ENCODE measurements at places on chromosomes 6 and 20.
A peak's percentile ranks its signal among the peaks of the same experiment; 100 is the strongest.

- DNase-seq = no peak
Observed at GRCh38 chr6:135842618-135843392, 8.7 kb upstream of the PDE7B start.

GRCh38 chr6:170459451-170459850 lies 93.7 kb downstream of the PSMB1 start:
- DNase-seq = peak; percentile 23

DNA sequence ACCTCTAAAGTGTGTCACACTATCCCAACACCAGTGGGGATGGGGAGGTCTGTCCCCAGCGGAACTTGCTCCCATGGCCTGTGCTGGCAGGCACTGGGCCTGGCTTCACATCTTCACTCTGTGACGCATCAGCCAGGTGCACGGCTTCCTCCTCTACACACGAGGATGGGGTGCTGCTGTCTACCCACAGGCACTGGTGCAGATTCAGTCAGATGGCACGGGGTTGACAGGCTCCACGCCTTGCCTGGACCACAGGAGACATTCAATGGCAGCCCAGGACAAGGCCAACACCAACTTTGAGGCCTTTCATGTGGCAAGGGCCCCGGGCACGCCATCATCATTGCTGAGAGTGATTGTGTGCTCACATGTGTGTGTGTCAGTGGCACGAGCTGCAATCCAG lies 92.4 kb downstream of the TMEM242 start:
- no peak for DNase-seq

DNA sequence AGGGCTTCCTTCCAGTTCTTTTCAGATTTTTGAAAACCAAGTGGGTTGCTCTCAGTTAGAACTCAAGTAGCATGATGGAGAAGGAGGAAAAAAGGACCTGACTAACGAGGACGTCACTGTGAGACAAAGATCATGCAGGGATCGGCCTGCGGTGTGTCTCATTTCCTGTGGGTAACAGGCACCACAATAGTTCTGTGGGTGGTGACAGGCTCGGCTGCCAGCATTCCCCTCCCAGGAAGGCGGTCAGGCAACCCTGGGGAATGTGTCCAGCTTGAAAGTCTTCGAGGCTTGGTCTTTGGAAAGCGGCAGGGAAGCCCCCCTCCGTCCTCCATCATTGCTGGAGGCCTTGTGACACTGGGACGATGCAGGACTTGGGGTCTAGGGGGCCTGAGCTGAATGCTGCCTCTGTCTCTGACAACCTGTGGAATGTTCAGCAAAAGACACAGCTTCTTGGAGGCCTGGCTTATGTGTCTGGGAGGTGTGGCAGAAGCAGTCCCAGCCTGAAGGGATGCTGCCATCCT lies 121.0 kb downstream of the BCAS1 start:
- peak; percentile 76 for DNase-seq

GRCh38 chr6:165962366-165962765 lies 205.3 kb downstream of the TBXT start:
- DNase-seq = no peak

- DNase-seq = peak; percentile 34
Observed at GRCh38 chr20:46121184-46121930, 3.2 kb downstream of the CD40 start.

- no peak for DNase-seq
Observed at GRCh38 chr6:44446626-44447300, 59.3 kb downstream of the CDC5L start.

GRCh38 chr20:21344206-21344900 lies 41.2 kb downstream of the XRN2 start:
- DNase-seq = no peak

DNA sequence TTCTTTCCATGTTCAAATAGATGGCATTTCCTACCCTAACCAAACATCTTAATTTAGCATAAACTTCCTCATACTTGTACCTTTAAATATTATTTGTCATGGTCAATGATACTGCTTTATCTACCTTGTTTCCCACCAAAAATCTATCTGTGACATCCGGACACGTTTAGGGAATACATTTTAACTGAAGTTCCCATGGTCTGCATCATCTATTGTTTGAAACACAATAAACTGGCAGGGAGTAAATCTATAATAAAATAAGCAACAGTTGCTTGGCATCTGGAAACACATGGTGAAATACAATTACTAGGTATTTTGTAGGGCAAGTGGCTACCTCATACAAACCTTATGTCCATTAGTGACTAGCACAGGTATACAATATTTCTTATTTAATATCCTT lies 289.1 kb downstream of the GJA1 start:
- no peak for DNase-seq

DNA sequence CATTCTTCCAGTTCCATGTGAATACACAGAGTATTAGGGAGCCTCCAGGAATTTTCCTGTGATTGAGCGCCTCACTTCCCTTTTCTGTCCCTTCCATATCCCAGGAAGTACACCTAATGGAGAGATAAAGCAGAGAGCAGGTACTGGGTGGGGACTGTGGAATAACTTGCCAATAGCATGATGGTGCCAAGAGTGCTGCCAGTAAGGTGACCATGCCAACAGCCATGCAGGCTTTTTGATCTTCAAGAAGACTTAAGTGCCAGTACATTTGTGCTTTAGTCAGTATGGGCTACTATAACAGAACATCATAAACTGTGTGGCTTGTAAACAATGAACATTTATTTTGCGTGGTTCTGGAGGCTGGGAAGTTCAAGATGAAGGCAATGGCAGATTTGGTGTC lies 160.2 kb upstream of the RIMS1 start:
- no peak for DNase-seq

- DNase-seq = no peak
Observed at GRCh38 chr6:144179237-144179636, 28.9 kb downstream of the STX11 start.

DNA sequence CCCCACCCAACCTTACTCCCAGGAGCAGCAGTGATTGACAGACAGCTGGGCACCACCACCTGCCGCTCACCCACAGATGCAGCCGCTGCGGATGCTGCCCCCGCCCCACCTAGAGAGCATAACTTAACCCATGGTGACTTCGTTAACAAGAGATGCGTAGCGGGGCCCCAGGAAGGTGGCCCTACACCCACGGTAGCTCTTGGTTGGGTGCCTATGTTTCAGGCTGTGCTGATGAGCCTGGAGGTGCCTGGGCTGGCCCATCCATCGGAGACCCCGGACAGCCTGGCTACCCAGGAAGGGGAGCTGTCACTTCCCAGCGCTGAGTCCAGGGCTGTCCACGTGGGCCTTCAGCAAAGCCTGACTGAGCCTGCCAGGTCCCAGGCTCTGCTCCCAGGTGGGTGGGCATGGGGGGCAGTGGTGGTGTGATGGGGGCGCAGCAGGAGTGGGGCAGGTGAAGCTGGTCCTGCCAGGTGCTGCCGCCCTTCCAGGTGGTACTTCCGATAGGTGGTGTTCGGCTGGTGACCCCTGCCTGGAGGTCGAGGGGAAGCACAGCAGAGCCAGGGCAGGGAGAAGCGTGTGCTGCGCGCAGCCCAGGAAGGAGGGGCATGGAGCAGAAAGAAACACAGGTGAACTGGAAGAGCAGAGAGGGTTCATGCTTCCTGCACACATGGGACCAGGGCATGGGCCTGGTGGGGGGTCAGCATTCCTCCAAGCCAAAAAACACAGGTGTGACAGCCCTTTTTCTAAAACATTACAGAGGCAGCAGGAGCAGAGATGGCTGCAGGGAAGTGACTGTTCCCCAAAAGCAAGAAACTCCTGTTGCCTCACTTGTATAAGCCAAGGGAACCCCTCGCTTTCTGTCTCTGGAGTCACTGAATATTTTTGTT lies 56.9 kb downstream of the SYNJ2 start:
- no peak for DNase-seq

Measured in MM.1S (cell line).